Activated effector memory CD4-positive, alpha-beta T cell treated with Interleukin-2 at 50 U/mL for 16 hours (primary cell): ENCODE measurements at places on chromosomes 16 and 17.

GRCh38 chr17:78383725-78384471 lies 5.4 kb downstream of the PGS1 start:
- no peak for DNase-seq

DNA sequence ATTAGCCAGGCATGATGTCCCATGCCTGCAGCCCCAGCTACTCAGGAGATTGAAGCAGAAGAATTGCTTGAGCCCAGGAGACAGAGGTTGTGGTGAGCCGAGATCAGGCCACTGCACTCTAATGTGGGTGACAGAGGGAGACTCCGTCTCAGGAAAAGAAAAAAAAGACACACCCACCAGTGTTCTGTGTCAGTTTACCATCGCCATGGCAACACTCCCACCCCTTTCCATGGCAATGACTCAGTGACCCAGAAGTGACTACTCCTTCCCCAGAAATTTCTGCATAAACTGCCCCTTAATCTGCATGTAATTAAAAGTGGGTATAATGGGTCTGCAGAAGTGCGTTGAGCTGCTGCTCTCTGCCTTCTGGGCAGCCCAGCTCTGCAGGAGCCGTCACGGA lies 4.0 kb upstream of the ZC3H18 start:
- no peak for DNase-seq

GRCh38 chr17:17349724-17350106 lies 46.5 kb downstream of the NT5M start:
- no peak for DNase-seq

- DNase-seq = no peak
These were observed 19.3 kb downstream of the ZNF750 start for GRCh38 chr17:82820278-82821251.

DNA sequence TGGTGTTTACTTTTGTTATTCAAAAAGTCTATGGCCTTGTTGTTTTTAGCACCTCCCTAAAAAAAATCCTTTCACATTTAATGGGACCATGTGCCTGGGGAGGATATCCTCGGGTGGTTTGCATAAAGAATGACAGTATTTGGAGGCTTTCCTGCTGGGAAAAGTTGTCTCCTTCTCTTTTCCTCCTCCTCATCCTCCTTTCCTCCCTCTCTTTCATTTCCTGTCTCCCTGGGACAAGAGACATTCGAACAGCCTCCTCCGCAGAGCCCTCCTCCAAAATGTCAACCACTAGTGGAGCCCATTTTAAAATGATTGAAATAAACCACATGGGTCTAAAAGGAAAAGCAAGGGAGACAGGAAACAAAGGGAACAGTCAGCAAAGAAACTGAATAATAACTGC lies 67.4 kb downstream of the MYH13 start:
- DNase-seq = no peak

DNA sequence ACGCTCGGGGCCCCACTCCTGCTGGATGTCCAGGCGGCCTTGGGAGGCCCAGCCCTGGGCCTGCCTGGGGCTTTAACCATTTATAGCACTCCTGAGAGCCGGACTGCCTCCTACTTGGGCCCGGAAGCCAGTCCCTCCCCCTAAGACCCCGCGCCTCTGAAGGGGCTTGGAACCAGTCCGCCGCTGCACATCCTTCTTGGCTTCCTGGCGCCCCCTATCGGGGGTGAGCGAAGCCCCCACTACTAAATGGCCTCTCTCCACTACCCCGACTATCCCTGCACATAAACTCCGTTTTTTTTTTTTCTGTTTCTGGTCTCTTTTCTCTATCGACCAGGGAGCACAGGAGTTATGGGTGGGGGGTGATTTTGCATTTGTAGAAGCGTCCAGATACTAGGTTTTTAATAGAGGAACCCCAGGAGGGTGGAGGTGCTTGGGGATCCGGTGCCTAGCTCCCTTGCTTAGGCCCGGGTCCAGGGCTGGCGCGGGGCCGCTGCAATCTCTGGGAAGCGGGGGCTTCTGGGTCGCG lies 633 bp upstream of the NOL3 start:
- no peak for DNase-seq

DNA sequence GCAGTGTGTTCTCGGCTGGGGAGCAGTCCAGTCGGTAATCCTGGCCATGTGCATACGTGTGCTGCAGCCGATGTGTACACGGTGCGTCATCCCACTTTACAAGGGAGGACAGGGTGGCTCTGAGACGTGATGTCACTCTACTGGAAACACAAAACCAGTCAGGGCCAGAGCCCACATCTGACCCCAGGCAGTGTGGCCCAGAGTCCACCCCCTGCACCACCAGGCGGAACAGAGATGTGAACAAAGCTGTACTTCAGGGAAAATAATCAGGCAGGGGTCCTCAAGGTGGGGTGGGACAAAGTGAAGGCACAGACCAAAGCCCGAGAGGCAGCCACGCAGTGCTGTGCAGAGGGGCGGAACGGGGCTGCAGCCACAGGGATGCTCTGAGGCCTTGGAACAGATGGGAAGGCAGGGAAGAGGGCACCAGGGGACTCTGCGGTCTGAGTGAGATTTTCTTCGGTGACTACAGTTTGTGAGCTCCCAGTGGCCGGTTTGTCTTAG lies 181.5 kb downstream of the ZNF423 start:
- no peak for DNase-seq

GRCh38 chr16:50388496-50388895 lies 19.7 kb upstream of the BRD7 start:
- no peak for DNase-seq

- peak; percentile 22 for DNase-seq
These were observed 10.8 kb upstream of the SLC46A1 start for GRCh38 chr17:28416703-28417311.

- DNase-seq = no peak
These were observed 11.9 kb downstream of the SPNS2 start for GRCh38 chr17:4510618-4510941.

GRCh38 chr17:61261001-61261637 lies 138.5 kb upstream of the TBX2 start:
- DNase-seq = no peak

GRCh38 chr16:369275-369865 lies 968 bp downstream of the MRPL28 start:
- no peak for DNase-seq

DNA sequence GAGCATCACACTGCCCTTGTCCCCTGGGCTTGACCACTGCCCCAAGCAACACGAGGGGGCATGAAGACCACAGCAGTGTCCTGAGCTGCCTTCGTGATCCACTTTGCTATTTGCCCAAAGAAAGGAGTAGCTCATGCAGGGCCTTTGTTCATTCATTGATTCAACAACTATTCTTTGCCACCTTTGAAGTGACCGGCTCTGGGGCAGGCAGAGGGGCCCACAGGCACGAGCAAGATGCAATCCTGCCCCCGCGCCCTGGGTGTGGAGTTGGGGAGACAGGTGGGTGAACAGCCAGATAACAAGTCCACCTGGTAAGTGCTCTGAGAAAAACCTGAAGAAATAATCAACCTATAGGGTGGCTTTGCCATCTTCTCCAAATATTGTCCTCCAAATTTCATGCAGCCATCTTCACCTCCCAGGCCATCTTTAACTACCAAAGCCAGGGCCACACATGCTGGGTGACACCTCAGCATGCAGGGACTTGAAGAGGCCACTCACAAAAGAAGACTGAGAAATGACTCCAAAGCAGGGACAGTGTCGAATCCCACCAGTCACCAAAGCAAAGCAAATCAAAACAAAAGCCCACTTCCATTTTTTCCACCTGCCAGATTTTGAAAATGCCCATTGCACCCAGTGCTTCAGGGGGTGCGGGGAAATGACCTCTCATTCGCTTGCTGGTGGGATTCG lies 18.2 kb upstream of the RBFOX3 start:
- no peak for DNase-seq

DNA sequence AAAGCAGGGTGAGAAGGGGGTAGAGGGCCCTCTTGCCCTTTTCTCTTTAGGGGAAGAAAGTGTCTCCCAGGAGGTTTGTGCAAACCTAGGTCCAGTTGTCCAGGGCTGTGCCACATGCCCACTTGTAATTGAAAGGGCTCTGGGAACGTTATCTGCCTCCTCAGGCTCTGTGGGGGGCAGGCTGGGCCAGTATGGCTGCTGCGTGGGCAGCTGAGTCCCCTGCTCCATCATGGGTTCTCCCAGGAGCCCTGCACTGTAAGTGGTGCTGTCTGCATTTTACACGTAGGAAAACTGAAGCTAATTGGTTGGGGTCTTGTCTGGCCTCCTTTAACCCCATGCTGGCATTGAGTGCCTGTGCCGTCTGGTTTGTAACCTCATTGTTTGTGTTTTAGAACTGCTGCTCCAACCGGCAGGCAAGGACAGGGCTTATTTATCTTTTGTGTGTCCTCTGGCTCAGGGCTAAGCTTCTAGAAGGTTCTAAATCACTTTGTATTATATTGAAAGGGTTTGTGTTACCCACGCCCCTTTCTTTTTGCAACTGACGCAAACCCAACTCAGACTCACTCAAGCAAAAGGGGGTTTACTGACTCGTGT lies 117.7 kb upstream of the CIBAR2 start:
- no peak for DNase-seq

DNA sequence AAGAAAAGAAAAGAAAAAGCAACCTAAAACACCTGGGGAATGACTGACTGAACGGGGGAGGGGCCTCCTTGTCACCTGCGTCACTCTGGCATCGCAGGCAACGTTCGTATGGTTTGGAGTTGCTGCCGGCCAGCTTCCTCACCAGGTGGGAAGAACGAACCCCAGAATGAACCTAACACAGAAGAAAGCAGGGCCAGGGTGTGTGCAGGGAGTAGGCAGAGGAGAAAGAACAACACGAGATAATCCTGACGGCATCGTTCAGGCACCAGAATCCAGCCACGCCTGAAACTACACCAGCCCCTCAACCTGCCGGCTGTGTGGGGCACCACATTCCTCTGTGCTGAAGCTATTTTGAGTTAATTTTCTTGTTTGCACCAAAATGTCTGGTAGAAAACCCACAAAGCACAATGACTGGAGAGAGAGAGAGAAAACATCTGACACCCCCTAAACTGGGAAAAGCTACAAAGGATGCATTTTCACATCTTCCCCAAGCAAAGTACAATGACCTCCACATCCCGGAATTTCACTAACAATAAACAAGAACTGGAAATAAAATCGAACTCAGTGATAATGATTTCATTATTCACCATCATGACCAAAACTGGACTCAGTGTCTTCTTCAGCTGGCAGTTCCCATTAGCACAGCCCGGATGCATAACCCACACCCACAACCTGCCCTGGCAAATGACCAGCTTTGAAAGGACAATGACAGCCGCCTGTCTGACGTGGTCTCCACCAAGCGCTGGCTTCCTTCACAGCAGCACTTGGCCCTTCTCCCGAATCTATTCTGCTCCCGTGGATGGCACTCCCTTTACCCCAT lies 23.6 kb downstream of the RAB40B start:
- no peak for DNase-seq

GRCh38 chr16:89277641-89278341 lies 60.3 kb downstream of the ZNF778 start:
- no peak for DNase-seq

DNA sequence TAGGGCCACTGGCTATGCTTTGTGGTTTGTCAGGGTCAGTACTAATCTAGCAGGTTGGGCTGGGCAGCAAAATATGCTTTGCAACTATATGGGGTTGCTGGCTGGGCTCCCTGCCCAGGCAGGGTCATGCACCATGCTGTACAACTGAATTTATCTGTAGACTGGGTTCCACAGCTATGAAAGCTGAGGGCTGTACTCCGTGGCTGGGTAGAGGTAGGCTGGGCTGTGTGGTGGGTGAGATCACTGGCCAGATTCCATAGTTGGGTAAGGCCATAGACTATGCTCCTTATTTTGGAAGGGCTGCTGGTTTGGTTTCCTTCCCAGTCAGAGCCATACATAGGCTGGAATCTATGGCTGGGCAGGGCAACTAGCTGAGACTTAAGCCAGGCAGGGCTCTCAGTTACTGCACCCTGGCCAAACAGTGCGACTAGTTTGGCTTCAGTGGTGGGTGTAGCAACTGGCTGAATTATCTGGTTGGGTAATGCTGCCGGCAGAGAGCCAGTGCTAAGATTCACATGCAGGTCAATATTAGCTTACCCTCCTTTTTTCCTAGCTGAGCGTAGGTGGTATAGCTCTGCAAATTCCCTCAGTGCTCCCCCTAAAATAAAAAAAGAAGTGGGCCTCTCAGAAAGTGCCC lies 769.1 kb upstream of the CDH8 start:
- DNase-seq = no peak

- no peak for DNase-seq
These were observed 33.6 kb upstream of the CPPED1 start for GRCh38 chr16:12837291-12837690.

GRCh38 chr17:11506635-11507034 lies 91.6 kb upstream of the DNAH9 start:
- no peak for DNase-seq

DNA sequence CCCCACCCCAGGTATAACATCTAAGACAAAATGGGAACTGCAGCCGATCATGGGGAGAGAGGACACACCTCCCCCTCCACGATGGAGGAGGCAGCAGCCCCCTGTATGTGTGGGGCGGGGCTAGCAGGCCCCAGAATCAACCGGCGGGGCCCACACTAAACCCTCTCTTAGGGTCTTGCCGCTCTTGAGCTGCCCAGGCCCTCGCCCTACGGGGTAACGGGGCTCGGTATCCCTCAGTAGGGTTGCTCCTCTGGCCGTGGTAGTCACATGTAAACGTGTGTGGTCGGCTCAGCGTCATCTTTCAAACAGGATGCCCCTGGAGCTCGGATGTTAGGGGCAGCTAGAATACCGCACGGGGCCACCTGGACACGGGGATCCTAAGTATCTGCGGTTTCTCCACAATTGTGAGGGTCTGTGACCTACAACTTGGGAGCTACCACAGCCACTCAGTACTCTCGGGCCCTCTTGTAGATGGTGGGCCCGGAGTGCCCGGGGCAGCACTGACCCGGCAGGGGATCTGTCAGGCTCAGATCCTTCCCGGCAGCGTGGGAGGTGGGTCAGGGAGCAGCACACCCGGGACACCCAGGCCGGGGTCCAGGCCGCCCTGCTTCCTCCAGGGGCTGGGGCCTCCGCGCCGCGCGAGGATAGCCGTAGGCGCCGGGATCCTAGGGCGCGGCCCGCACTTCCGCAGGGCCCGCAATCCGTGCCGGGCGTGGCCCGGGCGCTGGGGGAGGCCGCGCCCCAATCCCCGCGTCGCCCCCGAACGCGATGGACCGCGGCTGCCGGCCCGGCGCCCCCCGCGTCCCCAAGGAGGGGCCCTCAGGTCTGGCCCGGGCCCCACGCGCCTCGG lies 781 bp downstream of the ARHGDIA start:
- DNase-seq = no peak

GRCh38 chr17:3510090-3510489 lies 34.3 kb downstream of the ASPA start:
- DNase-seq = no peak

DNA sequence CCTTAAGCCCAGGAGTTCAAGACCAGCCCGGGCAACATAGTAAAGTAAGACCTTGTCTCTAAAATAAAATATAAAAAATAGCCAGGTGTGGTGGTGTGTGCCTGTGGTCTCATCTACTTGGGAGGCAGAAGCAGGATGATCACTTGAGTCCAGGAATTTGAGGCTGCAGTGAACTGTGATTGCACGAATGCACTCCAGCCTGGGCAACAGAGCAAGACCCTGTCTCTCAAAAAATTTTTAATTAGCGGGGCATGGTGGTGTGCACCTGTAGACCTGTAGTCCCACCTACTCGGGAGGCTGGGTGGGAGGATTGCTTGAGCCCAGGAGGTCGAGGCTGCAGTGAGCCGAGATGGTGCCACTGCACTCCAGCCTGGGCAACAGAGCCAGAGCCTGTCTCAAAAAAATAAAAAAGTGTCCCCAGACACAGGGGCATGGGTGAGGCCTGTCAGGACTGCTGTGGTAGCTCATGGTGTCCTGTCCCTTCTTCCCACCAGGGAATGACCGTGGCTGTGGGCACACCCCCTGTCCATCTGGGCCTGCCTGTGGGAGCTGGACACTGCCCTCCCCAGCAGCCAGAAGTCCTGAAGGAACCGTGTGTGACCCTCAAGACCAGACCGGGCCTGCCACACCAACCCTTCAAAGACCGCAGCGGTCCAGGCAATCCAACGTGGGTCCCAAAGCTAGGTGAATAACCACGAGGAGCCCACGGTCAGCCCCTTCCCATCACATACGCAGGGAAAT lies 30.8 kb upstream of the GAA start:
- no peak for DNase-seq
